ENCODE measurements at places on chromosomes 16 and 17.

GRCh38 chr17:19702217-19702641 lies 14.2 kb downstream of the SLC47A2 start:
- DNase-seq: no peak

- DNase-seq: no peak
These were observed 77.0 kb upstream of the TMEM132E start for GRCh38 chr17:34502426-34502825.

- DNase-seq: no peak
These were observed 714 bp downstream of the ACSF3 start for GRCh38 chr16:89094252-89094879.

DNA sequence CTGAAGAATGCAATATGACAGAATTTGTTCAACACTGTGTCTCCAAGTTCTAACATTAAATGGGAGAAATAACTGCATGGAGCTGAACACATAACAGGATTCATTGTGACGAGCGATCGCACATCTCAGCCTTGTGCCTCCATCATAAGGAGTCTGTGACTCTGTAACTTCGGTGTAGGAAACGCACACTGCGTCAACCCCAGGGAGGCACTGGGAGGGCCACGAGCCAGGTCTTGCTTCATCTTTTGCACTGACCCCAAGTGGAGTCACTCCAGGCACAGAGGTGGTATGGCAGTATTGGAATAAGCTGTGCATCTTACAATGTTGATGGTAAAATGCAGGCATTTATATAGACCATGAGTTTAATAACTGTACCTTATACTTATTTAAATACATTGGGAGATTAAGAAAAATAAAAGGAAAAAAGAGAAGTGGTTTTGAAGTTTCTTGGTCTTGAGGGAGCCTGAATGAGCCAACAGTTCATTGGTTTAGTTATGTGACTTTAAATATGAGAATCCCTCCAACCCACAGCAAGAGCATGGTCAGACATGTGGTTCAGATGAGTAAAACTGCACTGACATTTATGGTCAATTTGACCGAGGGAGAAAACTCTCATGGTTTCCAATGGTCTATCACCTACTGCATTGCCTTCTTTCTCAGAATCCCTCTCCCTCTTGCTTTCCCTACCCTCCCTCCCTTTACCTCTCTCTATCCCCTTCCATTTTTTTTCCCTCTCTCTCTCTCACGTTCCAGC lies 5.7 kb upstream of the PMP22 start:
- DNase-seq: no peak

DNA sequence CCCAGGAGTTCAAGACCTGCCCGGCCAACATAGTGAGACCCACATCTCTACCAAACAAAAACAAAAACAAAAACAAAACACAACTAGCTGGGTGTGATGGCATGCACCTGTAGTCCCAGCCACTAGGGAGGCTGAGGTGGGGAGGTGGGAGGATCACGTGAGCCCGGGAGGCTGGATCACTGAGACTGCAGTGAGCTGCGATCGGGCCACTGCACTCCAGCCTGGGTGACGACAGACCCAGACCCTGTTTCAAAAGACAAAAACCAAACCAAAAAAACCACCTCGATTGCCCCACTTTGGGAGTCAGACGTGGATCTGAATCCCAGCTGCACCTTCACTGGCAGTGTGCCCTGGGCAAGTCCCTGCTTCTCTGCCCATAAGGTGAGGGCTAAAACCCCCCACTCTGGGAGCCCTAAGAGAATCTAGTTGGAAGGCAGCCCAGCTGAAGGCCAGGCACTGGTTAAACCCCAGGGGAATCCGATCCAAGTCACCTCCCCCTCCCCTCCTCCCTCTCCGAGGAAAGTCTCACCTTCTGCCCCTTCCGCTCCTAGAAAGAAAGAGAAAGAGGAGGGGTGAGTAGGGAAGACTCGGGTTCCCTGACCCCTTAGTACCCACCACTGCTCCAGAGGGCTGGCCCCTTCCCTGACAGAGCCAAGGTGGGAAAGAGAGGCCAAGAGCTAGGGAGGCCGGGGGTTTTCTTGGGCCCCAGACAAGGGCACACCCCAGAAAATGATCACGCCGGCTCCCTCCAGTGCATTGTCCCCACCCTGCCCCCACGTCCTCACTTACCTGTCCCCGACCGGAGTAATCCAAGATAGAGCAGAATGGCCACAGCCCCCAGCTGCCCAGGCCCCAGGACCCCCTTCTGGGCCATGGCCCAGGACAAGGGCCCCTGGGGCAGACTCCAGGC lies 647 bp downstream of the PRSS8 start:
- no peak for DNase-seq

- no peak for DNase-seq
These were observed 3.5 kb downstream of the CORO6 start for GRCh38 chr17:29619251-29619650.
